ENCODE measurements at places on chromosomes 4 and X. TPM values are rescaled to one million over a fixed set of nuclear protein-coding genes. Genes with fewer than 3 reads are reported as not detected.

DNA sequence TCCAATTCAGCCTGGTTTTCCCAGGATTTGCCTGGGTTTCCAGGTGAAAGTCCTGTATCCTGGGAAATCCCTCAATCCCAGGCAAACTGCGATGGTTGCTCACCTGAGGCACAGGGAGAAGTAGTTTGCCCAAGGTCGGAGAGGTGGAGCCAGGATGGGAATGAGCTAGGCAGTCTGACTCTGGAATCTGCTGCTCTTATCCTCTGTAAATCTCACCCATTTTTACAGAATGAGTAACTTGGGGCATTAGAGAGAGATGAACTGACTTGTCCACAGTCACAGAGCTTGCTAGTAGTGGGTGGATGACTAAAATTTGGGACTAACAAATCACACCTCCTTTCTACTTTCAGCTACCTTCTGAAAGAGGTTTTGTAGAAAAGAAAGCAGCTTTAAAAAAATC lies 9.8 kb upstream of the ARX start:
- no peak for DNase-seq

DNA sequence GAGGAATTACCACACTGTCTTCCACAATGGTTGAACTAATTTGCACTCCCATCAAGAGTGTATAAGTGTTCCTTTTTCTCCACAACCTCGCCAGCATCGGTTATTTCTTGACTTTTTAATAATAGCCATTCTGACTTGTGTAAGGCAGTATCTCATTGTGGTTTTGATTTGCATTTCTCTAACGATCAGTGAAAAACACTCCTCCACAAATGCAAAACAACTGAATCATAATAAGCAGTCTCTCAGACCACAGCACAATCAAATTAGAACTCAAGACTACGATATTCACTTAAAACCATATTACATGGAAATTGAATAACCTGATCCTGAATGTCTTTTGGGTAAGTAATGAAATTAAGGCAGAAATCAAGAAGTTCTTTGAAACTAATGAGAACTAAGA lies 371.7 kb downstream of the CXXC4 start:
- DNase-seq = no peak

The TASL gene
- total RNA-seq = not detected

The PCDH7 gene
- total RNA-seq = 5.7 TPM

The SCFD2 gene
- 9.4 TPM for total RNA-seq

All from NCI-H460 (cell line).